Thoracic aorta endothelial cell (primary cell): ENCODE measurements at places on chromosomes 6 and 20. TPM values are rescaled to one million over a fixed set of nuclear protein-coding genes. Genes with fewer than 3 reads are reported as not detected.

The BAG2 gene
- total RNA-seq: 6.3 and 8.0 TPM in 2 replicates

The MEP1A gene
- not detected in 2 replicates for total RNA-seq

The MUC22 gene
- not detected in 2 replicates for total RNA-seq

The RIPOR2 gene
- not detected in 2 replicates for total RNA-seq

The PACSIN1 gene
- total RNA-seq: not detected in 2 replicates

The RSPH4A gene
- total RNA-seq: not detected in 2 replicates

The DCDC2 gene
- total RNA-seq: not detected in 2 replicates

The SSR1 gene
- 180 and 200 TPM in 2 replicates for total RNA-seq

The LHFPL5 gene
- total RNA-seq: not detected in 2 replicates

The PBOV1 gene
- not detected in 2 replicates for total RNA-seq

The KHDC1L gene
- not detected in 2 replicates for total RNA-seq

The SAYSD1 gene
- 11.3 and 13.4 TPM in 2 replicates for total RNA-seq

The GABBR1 gene
- 16.2 TPM in 2 replicates for total RNA-seq

The PLCB4 gene
- 1.5 and 3.5 TPM in 2 replicates for total RNA-seq

The TRERF1 gene
- total RNA-seq: 0.27 and 1.2 TPM in 2 replicates

The SLC35F1 gene
- total RNA-seq: not detected in 2 replicates

The SIRPG gene
- total RNA-seq: not detected in 2 replicates

The PKIB gene
- total RNA-seq: 0.22 TPM in 1 of 2 replicates, not detected in the other

The TMEM63B gene
- 19.9 and 23.5 TPM in 2 replicates for total RNA-seq

The MANEA gene
- total RNA-seq: 26.1 and 35.2 TPM in 2 replicates

The KCNK16 gene
- not detected in 2 replicates for total RNA-seq

The OR2J3 gene
- not detected in 2 replicates for total RNA-seq

The GABRR1 gene
- not detected in 2 replicates for total RNA-seq

The EBF4 gene
- total RNA-seq: 0.53 and 1.0 TPM in 2 replicates

The SIGLEC1 gene
- not detected in 2 replicates for total RNA-seq

The THEMIS gene
- total RNA-seq: not detected in 2 replicates

The RHAG gene
- not detected in 2 replicates for total RNA-seq

The TSPO2 gene
- total RNA-seq: not detected in 2 replicates

The HDGFL1 gene
- not detected in 2 replicates for total RNA-seq

The SLC22A2 gene
- not detected in 2 replicates for total RNA-seq

The ZC3H12D gene
- 0.14 TPM in 1 of 2 replicates, not detected in the other for total RNA-seq

The CD24 gene
- total RNA-seq: 1.1 and 1.7 TPM in 2 replicates

The ANKRD6 gene
- total RNA-seq: 4.8 and 9.1 TPM in 2 replicates
